Esophagus squamous epithelium (tissue), 5 donors: ENCODE measurements at places on chromosomes 3 and 15.

GRCh38 chr3:197380786-197381185 is 82.4 kb upstream of the DLG1 start:
- no peak overlapping the region for H3K27ac ChIP-seq
- H3K4me1 ChIP-seq = peaks cover 11% of the 10 kb centered on the region
- H3K4me3 ChIP-seq = no peak overlapping the region
- no peaks in the 10 kb centered on the region for H3K27me3 ChIP-seq
- H3K36me3 ChIP-seq = no peaks in the 10 kb centered on the region

- DNase-seq = no peak
- peak overlapping the region; percentile 87 for H3K27ac ChIP-seq
- peaks cover 79% of the 10 kb centered on the region for H3K4me1 ChIP-seq
- no peak overlapping the region for H3K4me3 ChIP-seq
These were observed 12.4 kb downstream of the GNAI2 start for GRCh38 chr3:50248387-50248786.

DNA sequence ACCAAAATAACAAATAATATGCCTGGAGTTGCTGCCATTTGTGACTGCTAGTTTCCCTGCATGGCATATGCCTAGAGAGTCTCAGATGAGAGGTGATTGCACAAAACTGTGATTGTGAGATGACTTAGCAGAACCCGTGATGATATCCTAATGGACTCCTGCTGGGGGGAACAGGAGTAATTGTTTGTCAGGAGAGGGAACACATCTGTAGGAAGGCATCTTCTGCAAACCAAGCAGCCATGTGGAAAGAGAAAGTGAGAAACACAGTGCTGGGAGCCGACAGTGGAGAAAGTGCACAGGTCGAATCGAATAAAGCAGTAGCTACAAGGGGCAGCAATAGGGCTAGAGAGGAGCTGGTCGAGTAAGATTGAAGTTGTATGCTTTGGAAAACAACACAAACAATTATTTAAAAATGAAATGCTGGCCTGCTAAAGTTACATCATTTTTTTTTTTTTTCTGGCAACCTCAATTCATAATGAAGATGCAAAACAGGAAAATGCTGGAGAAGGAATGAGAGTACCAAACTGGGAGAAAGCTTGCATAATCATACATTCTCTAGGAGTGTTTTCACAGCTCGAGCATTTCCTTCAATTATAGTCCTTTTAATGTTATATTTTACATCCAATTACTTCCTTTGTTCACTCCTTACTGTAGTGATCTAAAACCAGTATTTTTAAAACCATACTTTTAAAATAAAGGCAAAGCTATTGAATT is 494.2 kb upstream of the AGTR1 start:
- no peaks in the 10 kb centered on the region for H3K4me1 ChIP-seq
- no peaks in the 10 kb centered on the region for H3K27me3 ChIP-seq
- no peaks in the 10 kb centered on the region for H3K36me3 ChIP-seq

DNA sequence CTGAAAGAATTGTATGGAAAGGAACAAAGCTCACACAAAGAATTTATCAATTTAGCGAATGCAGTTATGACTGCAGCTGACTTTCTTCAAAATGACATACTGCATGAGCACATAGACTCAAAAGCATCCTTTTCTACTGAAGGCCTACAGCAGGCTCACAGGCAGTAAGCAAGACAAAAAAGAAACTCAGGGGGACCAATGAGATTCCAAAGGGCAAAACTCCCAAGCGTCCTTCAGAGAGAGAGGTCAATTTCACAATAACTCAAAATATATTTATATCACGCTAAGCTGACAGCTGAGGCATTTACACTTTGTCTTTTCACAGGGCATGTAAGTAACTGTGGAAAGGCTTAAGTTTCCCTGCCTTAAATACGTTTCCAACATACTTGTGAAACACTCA is 427.9 kb upstream of the RASGRP1 start:
- H3K27ac ChIP-seq = no peak overlapping the region
- no peak for DNase-seq

DNA sequence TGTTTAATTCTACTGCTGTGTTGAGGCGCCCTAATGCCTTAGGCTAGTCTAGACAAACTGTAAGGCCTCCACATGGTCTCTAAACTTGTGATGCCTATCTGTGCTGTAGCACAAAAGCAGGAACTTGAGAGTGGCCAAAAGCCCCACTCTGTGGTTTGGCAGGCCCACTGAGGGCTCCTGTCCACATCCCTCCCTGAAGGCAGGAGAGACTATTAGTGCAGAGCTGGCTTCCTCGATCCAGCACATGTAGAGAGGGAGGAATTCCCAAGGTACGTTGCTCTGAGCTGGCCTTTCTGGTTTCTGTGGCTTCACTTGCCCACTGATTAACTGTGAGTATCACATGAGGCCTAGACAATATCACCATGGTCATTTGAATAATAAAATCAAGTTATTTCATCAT is 90.6 kb downstream of the POLR2M start:
- no peaks in the 10 kb centered on the region for H3K4me1 ChIP-seq
- H3K27ac ChIP-seq = no peak overlapping the region
- no peak overlapping the region for H3K4me3 ChIP-seq
- DNase-seq = no peak
- no peaks in the 10 kb centered on the region for H3K27me3 ChIP-seq
